ENCODE measurements at places on chromosomes 5 and 9.

DNA sequence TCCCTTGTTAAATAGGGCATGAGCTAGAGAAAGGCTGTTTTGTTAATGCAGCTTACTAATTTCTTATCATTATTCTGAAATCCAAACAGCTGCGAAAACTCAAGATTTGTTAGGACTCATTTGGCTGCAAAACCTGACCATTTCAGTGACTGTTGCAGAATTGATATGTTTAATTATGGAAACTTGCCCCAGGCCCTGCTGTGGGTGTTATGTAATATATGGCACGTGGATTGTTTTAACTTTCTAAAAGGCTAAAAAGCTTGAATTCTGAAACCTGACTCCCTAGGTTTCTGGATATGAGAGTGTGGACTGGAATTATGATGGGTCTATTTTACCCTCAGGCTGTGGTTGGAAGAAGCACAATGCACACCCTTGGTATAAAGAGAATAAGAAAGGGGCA is 4.4 kb downstream of the IL9 start:
- no peak for DNase-seq

- no peak for DNase-seq
Measured at GRCh38 chr5:100667161-100667630, 132.0 kb downstream of the FAM174A start.

GRCh38 chr9:75930730-75931321 is 40.4 kb downstream of the PCSK5 start:
- no peak for DNase-seq

DNA sequence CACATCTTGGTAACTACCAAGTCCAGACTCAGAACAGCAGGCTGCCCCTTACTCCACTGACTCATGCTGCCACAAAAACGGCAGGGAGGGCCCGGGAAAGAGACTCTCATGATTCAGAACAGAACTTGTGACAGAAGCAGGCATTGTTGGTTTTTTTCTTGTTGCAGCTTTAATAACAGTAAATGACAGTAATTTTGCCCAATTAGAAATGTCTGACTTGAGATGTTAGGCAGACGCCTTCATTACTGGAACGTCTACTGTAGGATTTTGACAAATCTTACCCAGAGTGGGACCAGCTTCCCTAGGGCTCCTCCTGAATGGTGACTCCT is 77.9 kb downstream of the SEMA5A start:
- peak; percentile 64 for DNase-seq

DNA sequence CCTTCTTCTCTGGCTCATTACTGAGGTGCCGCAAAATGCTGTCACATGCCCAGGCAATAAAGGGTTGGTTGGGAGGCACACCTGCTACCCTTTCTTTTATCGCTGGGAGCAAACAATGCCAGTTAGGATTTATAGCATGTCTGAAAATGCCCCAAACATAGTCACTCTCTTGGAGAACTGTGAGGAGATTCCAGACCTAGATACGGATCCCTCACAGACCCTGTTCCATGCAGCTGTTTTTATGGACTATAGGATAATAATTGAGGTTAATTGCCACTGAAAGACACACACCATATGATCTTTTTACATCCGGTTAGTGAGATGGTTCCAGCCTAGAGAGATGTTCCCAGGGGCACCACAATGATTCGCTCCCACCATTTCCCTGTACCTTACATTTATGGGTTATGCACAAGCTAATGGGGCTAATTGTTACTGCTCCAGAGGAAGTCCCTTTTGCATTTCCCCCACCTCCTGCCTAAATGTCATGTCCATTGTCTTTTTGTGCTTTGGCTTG is 318.1 kb downstream of the PIK3R1 start:
- no peak for DNase-seq

GRCh38 chr5:80220245-80220897 is 35.5 kb downstream of the SERINC5 start:
- no peak for DNase-seq

DNA sequence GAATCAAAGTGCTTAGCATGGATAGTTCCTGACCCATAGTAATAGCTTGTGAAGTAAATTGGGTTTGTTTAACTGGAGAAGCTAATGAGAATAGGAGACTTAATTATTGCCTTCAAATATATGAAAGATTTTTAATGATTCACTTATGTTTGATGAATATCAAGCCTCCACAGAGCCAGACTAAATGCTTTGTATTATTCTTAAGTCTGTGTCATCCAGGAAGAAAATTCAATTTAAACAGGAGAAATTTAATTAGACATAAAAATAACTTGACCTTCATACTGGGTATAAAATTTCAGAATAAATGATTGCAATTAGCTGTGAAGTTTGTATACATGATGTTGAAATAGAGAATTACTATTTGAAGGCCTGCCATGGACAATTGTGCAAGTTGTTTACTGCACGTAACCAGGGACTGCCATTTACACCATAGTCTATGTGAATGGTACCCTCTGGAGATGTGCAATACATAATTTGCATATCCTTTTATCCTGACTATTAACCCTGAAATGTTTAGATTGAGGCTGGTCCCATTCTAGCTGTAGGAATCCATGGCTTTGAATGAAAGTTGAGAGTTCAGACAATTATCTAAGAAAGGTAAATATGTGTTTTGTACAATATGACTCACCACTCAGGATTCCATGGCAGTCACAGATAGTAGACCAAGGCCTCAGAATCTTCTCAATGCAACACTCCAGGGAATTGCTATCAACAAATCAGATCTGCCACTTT is 133.5 kb upstream of the IL12B start:
- DNase-seq, result no peak

DNA sequence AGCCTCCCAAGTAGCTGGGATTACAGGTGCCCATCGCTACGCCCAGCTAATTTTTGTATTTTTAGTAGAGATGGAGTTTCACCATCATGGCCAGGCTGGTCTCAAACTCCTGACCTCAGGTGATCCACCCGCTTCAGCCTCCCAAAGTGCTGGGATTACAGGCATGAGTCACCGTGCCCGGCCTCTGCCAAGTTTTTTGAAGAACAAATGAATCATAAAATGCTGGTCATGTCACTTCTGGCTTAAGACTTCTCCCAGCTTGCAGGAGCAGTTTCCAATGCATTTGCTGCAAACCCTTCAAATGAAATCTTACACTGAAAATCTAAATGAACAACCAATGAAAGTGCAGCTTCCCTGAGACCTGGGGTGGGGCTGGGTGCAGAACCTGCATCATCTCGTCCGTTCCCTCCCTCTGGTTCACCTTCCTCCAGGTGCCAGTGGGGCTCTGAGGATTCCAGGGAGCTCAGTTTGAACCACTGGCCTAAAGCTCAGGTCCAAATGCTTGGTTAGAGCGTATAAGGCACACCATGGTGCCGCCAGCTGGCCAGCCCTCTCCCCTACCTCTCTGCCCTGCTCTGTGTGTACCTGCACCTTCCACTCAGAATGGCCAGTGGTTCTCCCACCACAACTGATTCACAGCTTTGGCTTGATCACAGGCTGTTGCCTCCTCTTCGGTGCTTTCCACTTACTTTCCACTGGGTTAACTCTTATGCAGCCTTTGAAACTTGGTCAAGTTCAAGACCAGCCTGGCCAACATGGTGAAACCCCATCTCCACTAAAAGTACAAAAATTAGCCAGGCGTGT is 39.8 kb upstream of the FUBP3 start:
- peak; percentile 6 for DNase-seq

GRCh38 chr5:176904276-176904675 is 5.1 kb upstream of the HK3 start:
- no peak for DNase-seq

DNA sequence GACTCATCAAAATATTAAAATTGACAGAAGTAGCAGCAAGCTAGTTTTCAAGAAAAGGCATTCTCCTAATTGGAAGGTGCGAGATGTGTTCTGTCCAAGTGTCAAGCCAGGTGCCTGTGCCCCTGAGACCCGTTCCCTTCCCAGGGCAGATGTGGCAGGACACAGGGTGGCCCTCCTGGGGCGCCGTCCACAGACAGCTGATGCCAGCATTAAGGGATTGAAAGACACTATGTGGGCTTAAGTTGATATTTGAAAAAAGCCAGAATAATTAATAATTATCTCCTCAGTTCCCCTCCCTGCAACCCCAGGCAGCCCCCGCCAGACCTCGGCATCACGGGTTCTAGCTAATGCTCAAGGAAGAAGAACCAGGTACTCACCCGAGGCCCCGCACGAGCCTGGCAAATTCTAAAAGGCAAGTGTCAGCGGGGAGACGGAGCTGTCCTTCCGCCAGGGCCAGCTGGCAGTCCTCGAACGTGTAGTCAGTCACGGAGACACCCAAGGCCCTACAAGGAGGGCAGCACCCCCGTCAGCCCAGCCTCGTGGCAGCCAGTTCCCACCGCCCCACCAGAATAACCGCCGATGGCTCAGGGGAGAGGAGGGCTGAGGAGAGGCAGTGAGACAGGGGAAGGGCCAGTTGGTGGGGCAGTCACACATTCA is 29.1 kb upstream of the SLC6A3 start:
- no peak for DNase-seq

DNA sequence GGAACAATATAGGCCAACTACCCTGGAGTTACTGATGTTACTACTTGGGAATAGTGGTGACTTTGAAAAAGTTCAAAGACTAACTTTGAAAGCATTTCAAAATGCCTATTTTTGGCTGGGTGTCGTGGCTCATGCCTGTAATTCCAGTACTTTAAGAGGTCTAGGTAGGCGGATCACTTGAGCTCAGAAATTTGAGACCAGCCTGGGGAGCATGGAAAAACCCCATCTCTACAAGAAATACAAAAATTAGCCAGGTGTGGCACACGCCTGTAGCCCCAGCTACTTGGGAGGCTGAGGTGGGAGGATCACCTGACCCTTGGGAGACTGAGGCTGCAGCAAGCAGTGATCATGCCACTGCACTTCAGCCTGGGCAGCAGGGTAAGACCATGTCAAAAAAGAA is 105.3 kb downstream of the ARRDC3 start:
- DNase-seq, result no peak

DNA sequence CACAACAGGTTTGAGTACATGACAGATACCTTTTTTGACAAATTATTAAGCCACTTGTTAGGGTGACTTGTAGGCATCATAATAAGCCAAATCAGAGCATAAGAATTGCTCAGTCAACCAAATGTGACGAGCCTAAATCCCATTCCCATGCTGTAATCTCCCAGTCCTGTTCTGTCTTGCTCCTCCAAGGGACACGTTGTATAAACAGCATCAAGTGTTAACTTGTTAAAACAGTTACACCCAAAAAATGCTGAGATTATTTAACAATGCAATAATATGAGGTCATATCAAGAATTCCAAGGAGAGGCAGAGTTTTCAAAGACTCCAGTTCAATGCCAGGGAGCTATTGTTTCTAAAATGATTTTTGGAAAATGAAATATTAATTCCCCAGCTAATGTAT is 76.2 kb downstream of the SH3TC2 start:
- no peak for DNase-seq

- no peak for DNase-seq
Measured at GRCh38 chr5:149837680-149838269, 106.8 kb downstream of the PDE6A start.

- DNase-seq, result peak; percentile 61
Measured at GRCh38 chr5:132259069-132259851, 1.8 kb downstream of the PDLIM4 start.

GRCh38 chr9:114372921-114373448 is 14.8 kb downstream of the AKNA start:
- no peak for DNase-seq

GRCh38 chr9:25225938-25226760 is 452.1 kb downstream of the TUSC1 start:
- DNase-seq, result no peak

GRCh38 chr9:103362986-103363385 is 367.9 kb downstream of the CYLC2 start:
- DNase-seq, result no peak

- no peak for DNase-seq
Measured at GRCh38 chr9:19788152-19788551, 685 bp downstream of the SLC24A2 start.

GRCh38 chr5:15601853-15602252 is 101.9 kb downstream of the FBXL7 start:
- DNase-seq, result no peak

- DNase-seq, result peak; percentile 21
Measured at GRCh38 chr5:5126444-5126843, 13.7 kb upstream of the ADAMTS16 start.

DNA sequence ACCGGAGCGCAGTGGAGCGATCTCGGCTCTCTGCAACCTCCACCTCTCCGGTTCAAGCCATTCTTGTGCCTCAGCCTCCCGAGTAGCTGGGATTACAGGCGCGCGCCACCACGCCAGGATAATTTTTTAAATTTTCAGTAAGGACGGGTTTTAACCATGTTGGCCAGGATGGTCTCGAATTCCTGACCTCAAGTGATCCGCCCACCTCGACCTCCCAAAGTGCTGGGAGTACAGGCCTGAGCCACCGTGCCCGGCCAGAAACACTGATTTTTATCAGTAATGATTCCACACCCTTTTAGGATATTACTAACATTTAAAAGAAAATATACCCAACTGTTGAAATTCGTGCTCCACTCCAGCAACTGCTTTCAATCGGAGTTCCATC is 464 bp upstream of the FAM151B start:
- DNase-seq, result no peak

- DNase-seq, result no peak
Measured at GRCh38 chr9:131513177-131513576, 10.5 kb downstream of the POMT1 start.

GRCh38 chr5:172528440-172528839 is 74.1 kb upstream of the SH3PXD2B start:
- DNase-seq, result peak; percentile 18
